ENCODE measurements at places on chromosomes 4 and X.

- no peak for DNase-seq
Observed at GRCh38 chr4:46081674-46082073, 42.2 kb downstream of the GABRG1 start.

DNA sequence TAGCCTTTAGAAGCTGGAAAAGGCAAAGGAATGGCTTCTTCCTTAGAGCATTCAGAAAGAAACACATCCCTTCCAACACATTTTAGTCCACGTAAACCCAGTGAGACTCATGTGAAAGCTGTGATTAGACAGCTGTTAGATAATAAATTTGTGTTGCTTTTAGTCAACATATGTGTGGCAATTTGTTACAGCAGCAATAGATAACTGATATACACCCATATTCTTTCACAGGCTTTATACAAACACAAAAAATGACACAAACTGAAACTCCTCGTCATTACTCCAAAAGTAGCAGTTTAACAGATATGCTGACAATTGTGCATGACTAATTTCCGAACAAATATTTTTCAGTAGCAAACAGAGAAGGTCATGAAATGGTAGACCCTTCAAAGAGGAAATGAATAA is 65.3 kb downstream of the ANTXR2 start:
- DNase-seq, result no peak

GRCh38 chrX:31201503-31201902 is 129.7 kb upstream of the FTHL17 start:
- DNase-seq, result no peak

GRCh38 chr4:186829097-186829496 is 105.4 kb upstream of the FAT1 start:
- no peak for DNase-seq

DNA sequence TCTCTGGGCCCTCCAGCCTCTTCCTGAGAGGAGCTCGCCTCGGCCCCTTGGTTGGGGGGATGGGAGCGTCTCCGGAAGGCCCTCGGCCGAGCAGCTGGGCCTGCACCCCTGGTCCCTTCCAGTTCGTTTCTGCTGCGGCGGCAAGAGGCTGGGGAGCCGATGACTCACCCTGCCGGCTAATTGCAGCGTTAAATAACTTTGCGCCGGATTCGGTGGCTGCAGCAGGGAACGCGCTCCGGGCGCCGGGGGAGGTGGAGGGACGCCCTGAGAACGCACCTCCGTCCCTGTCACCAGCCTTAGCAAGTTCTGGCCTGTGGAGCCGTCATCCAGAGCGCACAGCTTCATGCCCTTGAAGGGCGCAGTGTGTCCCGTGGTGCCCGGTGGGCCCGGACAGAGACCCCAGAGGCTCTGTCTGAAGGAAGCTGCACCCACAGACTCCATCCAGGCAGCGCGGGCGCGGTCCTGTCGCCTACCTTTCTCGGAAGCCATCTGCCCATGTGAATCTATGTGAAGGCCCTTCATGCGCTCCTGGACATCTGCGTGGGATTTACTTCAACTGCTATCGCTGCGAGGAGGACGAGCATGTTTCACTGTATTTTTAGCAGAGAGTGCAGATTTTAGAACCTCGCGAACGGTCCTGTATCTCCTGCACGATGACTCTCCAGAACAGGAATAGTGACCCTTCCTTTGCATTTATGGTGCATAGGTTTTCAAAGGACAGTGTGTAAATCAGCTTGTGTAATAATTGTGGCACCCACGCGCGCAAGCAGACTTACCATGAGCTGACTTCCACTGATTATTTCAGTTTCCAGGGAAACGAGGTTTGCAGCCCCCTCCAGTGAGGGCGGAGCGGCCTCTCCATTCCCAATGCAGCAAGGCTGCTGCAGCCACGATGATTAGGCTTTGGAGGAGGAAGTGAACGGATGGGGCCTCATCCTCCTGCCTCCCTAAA is 1.7 kb upstream of the TMEM271 start:
- DNase-seq, result no peak

- no peak for DNase-seq
Observed at GRCh38 chr4:125649452-125649851, 334.7 kb downstream of the FAT4 start.

GRCh38 chrX:47283015-47283771 is 50.4 kb downstream of the USP11 start:
- no peak for DNase-seq

DNA sequence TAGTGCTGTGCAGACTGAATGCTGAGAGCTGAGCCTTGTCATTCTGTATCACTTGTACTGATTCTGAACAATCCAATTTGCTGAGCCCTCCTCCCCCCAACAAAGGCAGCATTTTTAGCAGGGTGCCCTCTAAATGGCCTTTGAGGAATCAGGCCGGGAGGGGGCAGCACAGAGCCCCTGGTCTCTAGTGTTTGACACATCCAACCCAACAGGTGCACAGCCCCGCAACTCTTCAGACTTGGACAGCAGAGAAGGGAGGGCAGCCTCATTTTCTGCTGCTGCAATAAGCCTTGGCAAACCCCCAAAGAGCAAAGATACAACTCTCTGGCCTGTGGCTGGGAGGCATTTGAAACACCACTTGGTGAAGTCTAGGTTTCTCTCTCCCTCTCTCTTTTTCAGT is 3.4 kb downstream of the ATP1B4 start:
- DNase-seq, result no peak

DNA sequence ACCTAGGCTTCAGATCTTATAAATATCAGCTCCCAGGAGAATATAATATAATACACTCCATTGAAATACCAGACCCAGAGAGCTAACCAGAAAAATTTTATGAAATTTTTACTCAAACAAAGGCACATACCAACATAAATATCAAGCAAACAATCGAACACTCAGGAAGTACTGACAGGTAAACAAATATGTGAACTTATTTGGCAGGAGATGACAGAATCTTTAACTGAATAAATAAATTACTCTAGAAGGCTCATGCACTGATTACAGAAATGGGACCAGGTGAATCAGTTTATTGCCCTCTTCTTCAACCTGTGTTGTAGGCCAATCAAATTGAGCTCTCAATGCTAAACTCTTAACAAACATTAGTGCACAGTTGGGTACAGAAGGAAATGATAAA is 225.2 kb upstream of the PABPC4L start:
- no peak for DNase-seq
